Dermis microvascular lymphatic vessel endothelial cell (primary cell): ENCODE measurements at places on chromosomes 3 and 15.

GRCh38 chr3:138775254-138775595 lies 59.5 kb downstream of the PIK3CB start:
- DNase-seq, result no peak

GRCh38 chr15:78364233-78364632 lies 24.1 kb downstream of the CRABP1 start:
- no peak for DNase-seq

DNA sequence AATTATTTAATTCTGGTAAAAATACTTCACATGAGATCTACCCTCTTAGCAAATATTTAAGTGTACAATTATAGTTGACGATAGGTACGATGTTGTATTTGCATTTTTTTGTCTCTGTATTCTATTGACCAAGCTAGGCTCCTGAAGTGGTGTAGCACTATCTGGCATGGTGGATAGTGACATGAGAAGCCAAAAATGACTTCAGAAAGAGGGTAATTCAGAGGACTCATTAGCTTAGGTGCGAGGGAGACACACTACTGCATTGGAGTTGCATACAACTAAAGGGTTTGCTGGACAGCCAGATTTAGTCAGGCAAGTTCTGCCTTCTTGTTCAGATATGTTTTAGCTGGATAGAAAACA lies 50.6 kb downstream of the KBTBD8 start:
- DNase-seq, result no peak

GRCh38 chr3:134643150-134643675 lies 7.6 kb downstream of the KY start:
- no peak for DNase-seq

GRCh38 chr3:30539772-30540171 lies 66.6 kb upstream of the TGFBR2 start:
- no peak for DNase-seq

- DNase-seq, result no peak
Observed at GRCh38 chr3:29757054-29757777, 476.3 kb downstream of the RBMS3 start.

GRCh38 chr3:134198414-134198813 lies 52.2 kb downstream of the RYK start:
- no peak for DNase-seq

GRCh38 chr3:76684946-76685345 lies 355.0 kb upstream of the ROBO2 start:
- DNase-seq, result no peak

GRCh38 chr15:52421029-52421428 lies 107.7 kb downstream of the MYO5A start:
- no peak for DNase-seq

DNA sequence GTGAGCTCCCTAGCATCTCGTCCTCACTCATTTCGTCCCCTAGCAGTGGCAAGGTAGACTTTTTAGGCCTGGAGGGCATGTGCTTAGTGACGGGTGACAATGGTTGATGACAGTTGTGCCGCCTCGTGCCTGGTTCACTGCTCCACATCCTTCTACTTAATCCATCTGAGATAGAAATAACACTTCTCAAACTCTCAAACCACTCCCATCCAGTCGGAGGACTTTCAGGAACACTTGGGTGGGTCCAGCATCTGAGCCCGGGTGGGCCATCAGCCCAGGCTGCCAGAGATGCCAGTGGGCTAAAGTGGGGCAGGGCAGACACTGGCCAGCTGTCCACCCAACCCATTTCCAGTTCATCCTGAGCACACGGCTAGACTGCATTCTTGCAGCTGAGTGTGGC lies 79.7 kb upstream of the SMAD3 start:
- no peak for DNase-seq

GRCh38 chr15:79610021-79610420 lies 177.9 kb downstream of the MINAR1 start:
- no peak for DNase-seq

DNA sequence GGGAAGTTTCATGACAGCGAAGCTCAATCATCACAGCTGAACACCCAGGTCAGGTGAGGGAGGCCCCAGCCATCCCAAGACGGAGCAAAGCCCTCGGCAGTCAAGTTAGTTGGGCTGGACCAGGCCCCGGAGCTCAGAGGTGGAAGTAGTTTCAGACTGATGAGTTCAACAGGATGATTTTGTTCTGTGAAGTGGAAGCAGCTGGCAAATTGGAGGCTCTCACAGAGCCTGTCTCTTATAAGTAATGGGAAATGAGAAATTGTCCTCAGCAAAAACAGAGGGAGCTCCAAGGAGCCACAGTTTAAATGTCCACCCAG lies 245.1 kb downstream of the XXYLT1 start:
- no peak for DNase-seq

- no peak for DNase-seq
Observed at GRCh38 chr3:127135241-127136023, 57.5 kb upstream of the PRR23E start.

- DNase-seq, result no peak
Observed at GRCh38 chr15:41543521-41543870, 561 bp downstream of the RPAP1 start.

- no peak for DNase-seq
Observed at GRCh38 chr3:11009898-11010297, 17.4 kb downstream of the SLC6A1 start.

GRCh38 chr3:126316031-126316461 lies 41.2 kb downstream of the KLF15 start:
- DNase-seq, result no peak

DNA sequence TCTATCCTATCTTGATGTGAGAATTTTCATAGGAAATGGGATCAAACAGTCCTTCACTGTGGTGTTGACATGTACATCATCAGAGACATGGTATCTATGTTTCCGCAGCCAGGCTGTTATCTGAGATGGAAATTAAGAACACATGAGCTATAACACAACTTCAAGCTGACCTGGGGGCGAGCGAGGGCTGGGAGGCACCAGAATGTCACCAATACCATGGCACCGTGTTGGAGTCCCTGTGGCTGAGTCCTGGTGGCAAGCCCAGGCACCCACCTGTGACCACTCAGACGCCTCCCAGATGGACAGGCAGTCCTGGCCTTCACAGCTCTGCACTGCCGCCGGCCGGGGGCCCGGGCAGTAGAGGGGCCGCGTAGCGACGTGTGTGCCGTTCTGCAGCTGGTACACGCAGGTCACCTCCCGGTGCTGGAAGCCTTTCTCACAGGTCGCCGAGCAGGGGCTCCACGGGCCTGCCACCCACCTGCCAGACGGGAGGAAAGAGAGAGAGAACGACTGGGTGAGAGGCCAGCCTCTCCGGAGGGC lies 263.9 kb upstream of the LYSMD4 start:
- no peak for DNase-seq

GRCh38 chr3:126891791-126892190 lies 91.1 kb upstream of the PLXNA1 start:
- no peak for DNase-seq

GRCh38 chr15:38220606-38221273 lies 31.9 kb upstream of the SPRED1 start:
- DNase-seq, result no peak

DNA sequence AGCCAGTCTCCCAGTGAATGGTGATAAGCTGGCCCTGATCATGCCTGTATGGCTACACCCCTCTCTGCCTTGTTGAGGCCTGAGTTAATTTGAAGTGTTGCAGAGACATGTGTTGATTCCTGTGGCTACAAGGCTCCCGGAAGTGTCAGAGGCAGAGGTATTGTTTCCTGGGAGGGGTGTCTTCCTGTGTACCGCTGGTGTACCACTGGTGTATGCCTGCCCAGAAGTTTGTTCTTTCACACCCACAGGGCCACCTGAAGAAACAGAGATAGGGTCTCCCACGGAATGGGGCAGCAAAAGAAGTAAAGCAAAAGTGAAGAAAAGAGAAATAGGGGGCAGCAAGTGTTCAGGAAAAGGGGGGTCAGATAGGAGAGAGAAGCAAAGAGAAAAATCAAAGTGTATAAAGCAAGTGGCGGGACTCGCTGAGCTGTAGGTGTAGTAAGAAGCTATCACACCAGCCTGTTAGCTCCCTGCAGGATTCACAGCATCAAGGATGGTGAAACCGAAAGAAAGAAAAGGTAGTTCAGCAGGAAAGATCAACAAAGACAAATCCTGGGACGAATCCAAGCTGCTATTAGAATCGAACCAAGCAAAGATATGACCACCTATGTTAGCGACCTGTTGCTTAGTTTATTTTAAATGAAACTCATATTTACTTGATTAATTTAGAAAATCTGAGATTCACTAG lies 36.6 kb upstream of the CD47 start:
- DNase-seq, result no peak

- peak; percentile 69 for DNase-seq
Observed at GRCh38 chr3:179558742-179559364, 3.9 kb upstream of the ACTL6A start.

- DNase-seq, result no peak
Observed at GRCh38 chr15:63052077-63052841, 9.7 kb downstream of the TPM1 start.

- DNase-seq, result peak; percentile 99
Observed at GRCh38 chr15:85380217-85380811, at the start of gene AKAP13. AKAP13 (plus strand) TSS chr15:85380603; CDS start chr15:85485721, 105,118 bp downstream.

GRCh38 chr3:50562861-50563260 lies 4.7 kb downstream of the C3orf18 start:
- no peak for DNase-seq

DNA sequence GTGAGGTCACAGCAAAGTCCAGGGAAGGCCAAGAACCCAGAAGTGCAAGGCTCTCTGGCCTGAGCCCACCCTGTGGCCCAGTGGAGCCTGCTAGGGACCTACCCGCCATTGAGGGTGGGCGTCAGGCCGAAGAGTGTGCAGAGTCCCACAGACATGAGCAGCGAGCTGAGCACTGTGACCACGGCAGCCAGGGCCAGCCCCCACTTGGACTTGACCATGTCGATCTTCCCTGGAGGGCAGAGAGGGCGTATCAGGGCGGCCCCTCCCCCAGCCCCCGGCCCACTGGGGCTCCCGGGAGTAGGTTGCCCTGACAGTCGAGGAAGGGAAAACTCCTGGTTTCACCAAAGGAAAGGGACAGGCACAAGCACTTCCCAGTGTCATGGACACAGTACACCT lies 44.6 kb downstream of the PTPN23 start:
- DNase-seq, result no peak

DNA sequence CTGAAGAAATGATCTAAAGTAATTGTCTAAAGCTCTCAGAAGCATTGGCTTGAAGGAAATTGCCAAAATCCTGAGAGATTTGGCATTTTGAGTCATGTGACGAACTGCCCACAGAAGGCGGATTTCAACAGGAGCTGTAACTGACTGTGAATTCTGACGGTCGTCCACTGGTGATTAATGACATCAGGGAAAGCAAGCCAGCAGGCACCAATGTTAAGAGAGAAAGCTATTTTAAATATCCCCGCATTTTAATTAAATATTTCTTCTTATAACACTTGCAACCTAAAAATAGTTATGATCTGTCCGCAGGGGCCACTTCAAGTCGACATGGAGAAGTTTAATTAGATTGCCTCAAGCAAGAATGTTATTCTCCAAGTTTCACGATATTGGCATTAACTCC lies 51.6 kb downstream of the WNT5A start:
- no peak for DNase-seq

GRCh38 chr15:84035399-84035766 lies 200.2 kb upstream of the GOLGA6L4 start:
- peak; percentile 56 for DNase-seq

DNA sequence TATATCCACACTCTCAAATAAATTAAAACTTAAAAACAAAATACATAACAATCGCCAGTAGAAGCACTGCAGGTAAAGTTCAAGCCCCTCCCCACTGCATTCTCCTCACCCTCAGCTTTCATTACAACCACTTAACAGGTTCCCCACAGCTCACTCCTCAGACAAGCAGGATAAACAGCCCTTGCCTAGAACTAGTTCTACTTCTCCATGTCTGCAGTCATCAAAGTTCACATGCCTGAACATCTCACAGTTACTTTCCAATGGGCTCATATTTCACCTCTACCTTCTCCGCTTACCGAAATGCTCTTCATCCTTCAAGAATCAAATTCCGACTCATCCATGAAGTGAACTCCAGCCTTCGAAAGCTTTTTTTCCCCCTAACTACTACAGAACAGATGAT lies 4.1 kb downstream of the YEATS2 start:
- DNase-seq, result no peak

- DNase-seq, result no peak
Observed at GRCh38 chr3:196660381-196661166, 21.1 kb downstream of the NRROS start.

DNA sequence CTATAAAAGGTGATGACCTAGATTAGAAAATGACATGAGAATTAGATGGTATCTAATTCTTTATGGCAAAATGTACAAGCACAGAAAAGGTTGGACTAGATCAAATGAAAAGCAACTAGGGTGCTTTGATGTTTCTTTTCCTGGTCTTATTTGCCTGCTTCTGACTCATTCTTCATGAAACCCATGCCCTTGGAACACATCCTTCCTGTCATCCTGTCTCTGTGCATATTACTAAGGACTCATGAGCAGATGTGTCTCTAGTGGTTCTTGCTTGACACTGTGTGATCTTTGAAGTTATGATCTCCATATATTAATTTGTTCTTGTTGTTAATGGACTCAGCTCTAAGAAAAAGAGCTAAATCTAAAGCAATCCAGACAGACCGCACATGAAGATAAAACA lies 314.0 kb downstream of the ERC2 start:
- DNase-seq, result no peak

DNA sequence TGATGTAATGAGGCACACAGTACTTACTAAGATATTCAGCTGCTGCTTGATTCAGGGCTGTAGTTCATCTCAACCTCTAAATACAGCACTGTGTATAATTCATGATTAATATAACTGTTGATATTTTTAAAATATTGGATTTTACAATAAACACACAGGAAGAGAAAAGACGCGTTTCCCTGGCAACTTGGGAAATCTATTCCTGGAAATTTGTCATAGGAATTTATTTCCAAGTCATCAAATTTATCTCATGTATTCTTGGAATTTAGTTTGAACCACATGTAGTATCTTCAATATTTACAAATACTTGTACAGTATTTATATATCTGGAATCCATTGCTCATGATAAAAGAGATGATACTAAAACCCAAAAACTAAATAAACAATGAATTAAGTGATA lies 30.6 kb downstream of the EPHA3 start:
- no peak for DNase-seq

DNA sequence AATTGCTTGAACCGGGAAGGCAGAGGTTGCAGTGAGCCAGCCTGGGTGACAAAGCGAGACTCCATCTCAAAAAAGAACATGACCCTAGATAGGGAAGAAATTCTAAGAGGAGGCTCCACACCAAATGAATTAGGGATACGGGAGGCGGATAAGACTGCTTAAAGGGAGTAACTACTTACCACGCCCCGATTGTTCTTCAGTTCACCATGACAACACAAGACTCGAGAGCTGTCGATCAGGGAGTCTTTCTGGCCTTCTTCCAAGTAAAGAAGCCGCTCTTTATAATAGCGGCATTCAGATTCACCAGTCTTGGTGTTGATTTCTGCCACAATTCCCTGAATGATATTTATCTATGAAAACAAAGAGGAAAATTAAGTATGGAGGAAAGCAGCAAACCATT lies 53.9 kb upstream of the TASOR start:
- DNase-seq, result no peak

GRCh38 chr15:92578096-92578835 lies 77.3 kb downstream of the FAM174B start:
- DNase-seq, result no peak

DNA sequence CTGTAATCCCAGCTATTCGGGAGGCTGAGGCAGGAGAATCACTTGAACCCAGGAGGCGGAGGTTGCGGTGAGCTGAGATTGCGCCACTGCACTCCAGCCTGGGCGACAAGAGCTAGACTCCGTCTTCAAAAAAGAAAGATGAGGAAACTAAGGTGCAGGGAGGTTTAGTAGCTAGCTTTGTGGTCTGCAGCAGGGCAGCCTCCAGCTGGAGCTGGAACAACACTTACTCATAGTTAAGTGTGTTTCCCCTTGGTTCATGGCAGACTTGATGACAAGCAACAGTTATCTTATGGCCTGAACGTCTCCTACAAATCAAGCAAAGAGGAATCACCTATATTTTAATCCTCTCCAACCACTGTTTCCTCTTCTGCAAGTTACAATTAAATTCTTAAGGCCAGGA lies 12.6 kb downstream of the KAT2B start:
- DNase-seq, result no peak
